CD4-positive, alpha-beta T cell (primary cell): ENCODE measurements at places on chromosomes 7 and 10. TPM values are rescaled to one million over a fixed set of nuclear protein-coding genes. Genes with fewer than 3 reads are reported as not detected.

DNA sequence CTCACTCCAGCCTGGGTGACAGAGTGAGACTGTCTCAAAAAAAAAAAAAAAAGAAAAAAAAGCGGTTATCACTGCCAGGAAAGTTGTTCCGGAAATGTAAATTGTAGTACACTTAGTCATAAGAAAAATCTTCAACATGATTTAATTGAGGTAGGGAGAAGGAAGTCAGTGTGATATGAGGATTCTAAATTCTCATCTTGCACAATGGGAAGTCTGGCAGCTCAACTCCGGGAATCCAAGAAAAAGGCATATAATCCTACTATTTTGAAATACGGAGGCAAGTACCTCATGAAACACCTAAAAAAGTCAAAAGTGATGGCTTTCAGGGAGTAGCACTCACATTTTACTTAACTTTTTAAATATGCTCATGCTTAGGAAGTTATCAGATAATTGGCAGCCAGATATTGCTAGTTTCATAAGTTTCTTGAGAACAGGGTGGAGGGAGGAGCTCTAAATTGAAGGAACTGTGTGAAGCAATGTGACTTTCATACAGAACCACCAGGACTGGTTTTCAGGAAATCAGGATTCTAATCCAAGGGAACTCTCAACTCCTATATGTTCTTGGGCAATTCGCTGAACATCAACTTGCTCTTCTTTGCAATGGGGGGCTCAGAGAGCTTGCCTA is 2.7 kb upstream of the C7orf25 start:
- DNase-seq: no peak

DNA sequence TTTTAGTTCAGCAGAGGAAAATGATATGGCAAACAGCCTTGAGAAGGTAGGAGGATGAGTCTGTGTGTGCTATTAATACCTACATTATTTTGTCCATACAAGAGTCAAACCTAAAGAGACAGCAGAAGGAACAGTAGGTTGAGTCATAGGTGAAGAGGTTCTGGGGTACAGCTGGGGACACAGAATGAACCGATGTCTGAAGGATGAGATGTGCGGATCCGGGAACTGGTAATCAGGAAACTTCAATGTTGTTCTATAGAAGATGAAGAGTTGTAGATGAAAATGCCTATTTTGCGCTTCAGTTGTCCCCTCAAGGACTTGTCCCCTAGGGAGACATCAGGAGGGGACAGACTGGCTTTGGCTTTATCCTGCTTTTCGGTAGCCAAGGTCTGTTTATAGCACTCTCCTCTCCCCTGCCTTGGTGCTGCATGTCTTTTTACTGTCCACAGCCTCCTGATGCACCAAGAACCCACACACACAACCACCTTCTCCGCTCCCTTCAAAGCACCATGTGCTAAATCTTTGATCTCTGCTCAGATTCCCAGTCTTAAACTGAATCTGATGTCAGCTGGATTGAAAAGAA is 94.6 kb downstream of the GNAT3 start:
- DNase-seq: no peak

DNA sequence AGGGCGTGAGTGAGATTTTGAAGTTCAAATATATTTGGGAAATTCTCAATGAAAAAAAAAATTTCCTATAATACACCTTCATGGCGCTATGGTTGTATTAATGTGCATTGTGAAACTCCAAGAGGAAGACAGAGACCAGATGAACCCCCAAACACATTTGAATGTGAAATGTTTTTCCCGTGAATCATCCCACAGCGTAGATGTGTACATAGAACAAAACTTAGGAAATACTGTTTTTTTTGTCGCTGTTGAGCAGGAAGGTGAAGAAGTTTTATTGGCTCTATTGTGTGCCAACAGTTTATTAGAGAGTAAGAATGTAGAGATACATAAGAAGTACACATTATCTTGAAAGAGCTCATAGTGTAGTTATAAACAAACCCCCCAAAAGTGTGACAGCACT is 134.0 kb downstream of the KCND2 start:
- no peak for DNase-seq

DNA sequence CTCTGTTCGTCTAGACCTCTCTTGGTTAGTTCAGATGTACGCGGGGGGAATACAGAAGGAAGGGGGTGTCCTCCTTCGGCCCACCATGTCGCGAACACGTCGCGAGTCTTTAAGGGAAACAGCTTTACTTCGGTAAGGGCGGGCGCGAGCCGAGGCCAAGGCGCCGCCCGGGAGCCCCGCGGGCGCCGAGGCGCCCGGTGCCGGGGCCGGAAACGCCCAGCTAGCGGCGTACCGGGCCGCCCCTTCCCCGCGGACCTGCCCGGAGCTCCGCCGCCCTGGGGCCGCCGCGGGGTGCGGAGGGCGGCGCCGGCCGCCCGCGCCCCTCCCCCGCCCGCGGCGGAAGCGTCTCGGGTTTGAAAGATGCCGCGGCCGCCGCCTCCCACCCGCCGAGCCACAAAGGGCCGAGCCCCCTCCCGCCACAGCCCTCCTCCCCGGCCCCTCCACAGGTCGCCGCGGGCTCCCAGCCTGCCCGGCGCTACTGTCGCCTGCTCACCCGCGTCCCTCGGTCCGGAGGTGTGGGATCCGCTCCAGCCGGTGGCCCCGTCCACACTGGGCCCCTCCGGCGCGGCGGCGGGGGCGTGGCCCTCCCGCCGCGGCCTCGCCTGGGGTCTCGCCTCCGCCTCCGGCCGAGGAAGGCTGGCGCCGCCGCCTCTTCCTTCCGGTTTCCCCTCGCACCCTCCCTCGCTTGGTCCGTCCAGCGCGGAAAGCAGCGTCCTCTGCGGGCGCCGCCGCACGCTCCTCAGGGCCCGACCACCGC is at the start of gene KBTBD2:
KBTBD2 (minus strand) TSS at position 718 of the 757 bp plus-strand sequence. CDS start 12,156 bp downstream, outside the sequence.
- DNase-seq: peak; percentile 53

GRCh38 chr7:155461631-155462030 is 3.7 kb downstream of the EN2 start:
- no peak for DNase-seq

- no peak for DNase-seq
Measured at GRCh38 chr10:75658496-75658895, 227.1 kb downstream of the LRMDA start.

Gene ANKRD30A
- total RNA-seq: not detected

Gene BMPER
- not detected for total RNA-seq

Gene DRGX
- not detected for total RNA-seq

Gene FOXI2
- total RNA-seq: not detected
